ENCODE measurements at places on chromosomes 6 and 20.

DNA sequence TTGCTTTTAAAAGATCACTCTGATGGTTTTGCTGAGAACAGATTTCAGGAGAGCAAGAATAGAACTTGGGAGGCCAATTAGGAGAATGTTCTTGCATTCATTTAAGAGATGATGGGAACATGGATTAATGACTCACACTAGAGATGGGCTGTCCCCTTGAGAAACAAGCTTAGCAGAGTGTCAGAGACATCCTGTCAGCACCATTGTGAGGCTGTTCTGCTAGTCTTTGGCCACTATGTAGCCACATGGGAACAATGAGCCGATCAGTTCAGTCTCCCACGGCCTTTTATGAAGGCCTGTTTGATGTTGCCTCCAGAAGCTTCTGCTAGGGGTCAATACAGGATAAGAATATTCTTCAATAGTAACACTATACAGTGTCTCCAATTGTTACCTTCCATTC, 113.0 kb upstream of the EYA4 start:
- DNase-seq = no peak

DNA sequence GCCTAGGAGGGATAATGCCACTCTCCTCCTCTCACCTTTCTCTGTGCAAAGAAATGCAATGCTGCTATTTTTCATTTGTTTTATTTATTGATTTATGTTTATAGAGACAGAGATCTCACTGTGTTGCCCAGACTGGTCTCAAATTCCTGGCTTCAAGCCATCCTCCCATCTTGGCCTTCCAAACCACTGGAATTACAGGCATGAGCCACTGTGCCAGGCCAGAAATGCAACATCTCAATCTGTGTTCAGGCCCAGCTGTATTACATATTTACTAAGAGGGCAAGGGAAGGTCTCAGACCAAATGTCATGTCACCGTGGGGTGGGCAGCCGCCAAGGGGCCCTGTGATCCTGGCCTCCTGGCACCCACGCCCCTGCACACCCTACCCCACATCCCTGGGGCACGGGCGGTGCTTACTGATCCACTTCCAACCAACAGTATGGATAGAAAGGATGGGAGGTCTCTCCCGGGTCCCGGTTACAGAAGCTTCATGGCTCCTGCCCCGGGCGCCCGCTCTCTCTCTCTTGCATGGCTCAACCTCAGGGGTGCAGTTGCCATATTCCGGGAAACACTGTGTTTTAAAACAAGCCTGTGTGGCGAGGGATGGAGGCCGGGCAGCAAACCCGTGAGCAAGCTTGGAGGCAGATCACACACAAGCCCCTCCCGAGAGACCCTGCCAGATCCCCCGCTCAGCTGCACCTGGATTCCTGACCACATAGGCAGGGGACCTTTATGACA, 111.8 kb downstream of the AGPAT4 start:
- no peak for DNase-seq

GRCh38 chr20:62321975-62322374, 19.2 kb downstream of the ADRM1 start:
- DNase-seq = no peak

DNA sequence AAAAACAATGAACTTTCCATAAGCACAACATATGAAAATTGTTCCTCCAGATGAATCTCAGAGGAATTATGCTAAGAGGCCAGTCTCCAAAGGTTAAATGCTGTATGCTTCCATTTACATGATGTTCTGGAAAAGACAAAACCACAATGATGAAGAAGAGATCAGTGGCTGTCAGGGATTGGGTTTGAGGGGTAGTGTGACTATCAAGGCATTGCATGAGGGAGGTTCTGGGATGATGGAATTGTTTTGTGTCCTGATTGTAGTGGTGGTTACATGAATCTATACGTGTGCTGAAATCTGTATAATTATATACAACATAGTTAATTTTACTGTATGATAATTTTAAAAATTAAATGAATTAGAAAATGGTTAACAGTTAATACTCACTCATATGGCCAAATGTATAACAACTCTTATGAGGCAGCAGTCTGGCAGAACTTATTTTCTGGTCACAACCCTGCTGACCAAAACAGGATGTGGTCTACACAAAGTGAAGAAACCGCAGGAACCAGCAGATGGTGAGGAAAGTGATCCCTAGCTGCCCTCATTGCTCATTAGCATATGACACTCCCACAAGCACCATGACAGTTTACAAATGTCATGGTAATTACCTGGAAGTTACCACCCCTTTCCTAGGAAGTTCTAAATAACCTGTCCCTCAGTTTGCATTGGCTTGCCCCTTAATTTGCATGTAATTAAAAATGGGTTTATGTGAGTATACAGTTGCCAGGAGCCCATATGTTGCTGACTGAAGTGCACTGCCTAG, 31.9 kb downstream of the NSFL1C start:
- DNase-seq = no peak

DNA sequence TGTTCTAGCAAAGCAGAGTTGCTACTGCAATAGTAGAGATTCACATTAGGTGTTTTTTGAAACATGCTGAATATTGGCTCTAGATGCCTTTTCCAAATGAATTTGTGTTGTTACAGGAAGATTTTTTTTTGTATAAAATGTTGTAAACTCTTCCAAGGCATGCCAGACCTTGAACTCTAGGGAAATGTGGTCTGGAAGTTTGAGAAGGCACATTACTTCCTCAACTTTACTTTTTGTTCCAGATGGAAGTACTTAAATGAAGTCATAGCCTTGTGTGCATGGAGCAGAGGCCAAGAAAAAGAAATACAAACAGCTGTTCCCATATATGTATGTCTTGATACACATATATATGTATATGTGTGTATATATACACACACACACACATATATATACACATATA, 585.7 kb upstream of the MARCKS start:
- no peak for DNase-seq

DNA sequence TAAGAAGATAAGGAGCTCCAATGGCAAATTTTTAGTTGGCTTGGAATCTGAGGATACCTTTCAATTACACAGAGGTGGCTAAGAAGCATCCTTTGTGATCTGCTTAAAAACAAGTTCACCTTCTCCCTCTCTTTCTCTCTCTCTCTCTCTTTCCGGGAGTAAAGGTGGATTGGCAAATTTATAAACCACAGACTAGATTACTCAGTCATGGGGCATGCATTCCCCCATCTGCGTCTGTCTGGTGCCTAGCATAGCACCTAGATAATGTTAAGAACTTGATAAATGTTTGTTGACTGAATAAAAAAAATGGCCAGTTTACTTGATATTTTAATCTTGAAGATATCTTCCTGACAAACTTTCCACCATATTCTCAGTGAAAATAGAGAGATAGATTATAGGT, 312.3 kb downstream of the CDC5L start:
- no peak for DNase-seq

DNA sequence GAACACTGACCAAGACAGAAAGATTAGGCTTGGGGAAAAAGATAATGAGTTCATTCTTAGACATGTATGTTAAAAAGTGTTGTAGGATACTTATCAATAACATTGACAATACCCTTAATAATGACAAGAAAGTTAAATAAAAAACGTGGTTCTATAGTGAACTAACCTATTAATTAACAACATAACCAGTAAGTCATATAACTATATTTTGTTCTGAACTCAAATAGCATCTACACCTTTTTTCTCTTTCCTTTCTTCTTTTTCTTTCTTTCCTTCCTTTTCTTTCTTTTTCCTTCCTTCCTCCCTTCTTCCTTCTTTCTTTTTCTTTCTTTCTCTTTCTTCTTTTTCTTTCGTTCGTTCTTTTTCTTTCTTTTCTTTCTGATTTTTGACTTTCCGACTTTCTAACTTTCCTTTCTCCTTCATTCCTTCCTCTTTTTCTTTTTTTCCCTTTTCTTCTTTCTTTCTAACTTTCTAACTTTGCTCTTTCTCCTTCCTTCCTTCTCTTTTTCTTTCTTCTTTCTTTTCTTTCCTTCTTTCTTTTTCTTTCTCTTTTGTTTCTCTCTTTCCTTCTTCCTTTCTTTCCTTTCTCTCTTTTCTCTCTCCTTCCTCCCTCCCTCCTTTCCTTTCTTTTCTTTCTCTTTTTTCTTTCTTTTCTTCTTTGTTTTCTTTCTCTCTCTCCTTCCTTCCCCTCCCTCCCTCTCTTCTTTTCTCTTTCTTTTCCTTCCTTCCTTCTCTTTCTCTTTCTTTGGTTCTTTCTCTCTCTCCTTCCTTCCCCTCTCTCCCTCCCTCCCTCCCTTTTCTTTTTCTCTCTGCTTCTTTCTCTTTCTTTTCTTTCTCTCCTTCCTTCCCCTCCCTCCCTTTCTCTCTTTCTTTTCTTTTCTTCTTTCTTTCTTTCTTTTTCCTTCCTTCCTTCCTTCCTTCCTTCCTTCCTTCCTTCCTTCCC, 24.6 kb downstream of the PRSS35 start:
- no peak for DNase-seq

GRCh38 chr6:27777614-27778355, 134.4 kb downstream of the OR2B2 start:
- DNase-seq = no peak

DNA sequence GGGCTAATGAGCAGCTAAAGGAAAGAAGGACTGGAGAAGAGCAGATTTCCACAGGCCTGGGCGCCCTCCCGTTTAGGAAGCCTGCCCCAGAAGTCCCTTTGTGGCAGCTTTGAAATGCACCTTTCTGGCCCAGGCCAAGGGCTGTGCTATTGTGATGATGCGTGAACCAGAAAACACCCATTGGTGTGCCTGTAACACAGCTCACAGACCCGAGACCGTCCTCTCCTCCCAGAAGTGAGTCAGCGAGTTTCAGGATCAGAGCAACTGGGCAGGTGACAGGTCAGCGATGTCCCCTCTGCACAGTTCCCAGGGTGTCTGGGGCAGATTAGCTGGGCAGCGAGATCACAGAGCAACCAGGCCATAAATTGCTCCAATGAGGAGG, 71.9 kb upstream of the SULF2 start:
- DNase-seq = no peak

DNA sequence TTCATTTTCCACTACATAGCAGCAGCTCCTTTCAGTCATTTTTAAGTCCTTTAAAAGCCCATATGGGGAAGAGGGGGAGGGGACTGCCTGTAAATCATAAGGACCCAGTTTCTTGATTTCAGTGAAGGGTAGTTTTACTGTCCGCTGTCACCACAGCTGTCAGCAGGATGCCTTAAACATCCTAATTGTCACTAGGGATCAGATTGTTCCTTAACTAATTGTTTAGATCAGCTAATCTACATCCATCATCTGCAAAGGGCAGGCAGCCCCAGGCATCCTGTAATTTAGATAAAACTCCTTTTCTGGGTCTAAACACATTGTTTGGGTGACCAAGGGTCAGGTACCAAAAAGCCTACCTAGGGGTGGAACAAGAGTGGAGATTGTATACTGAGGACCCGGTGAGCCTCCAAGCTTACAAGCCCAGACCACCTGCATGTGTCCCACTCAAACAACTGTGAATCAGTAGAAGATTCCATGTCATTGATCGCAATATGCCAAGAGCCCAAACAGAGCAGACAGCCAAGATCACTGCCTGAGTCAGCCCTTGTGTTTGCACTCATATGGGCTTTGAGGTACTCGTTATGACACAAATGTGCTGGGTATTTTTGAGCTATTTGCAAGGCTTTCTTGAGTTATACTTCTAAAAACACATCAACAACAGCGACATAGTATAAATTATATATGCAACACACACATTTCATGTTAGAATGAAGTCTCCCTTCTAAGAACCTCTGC, 198.7 kb upstream of the CEP162 start:
- DNase-seq = no peak

DNA sequence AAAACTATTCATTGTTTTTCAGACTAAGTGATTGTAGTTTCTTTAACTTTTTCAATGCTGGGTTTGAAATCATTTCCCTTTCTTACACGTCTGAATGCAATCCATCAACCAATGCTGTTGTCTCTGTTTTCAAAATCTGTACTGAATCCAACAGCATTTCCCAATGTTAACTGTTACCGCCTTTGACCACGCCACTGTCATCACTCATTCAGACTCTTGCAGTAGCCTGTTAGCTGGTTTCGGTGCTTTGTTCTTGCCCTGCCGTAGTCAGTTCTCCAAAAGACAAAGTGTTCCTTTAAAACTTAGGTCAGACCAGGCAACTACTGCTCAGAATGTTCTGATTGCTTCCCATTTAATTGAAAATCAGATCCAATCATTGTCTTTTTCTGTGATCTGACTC, 131.3 kb downstream of the PLCB4 start:
- no peak for DNase-seq

Data from activated CD8-positive, alpha-beta memory T cell treated with anti-CD3 and anti-CD28 coated beads for 1 hour (primary cell).